ENCODE measurements at places on chromosomes 13 and 19.

GRCh38 chr13:102678339-102679107 is 16.3 kb downstream of the METTL21C start:
- no peak for DNase-seq

DNA sequence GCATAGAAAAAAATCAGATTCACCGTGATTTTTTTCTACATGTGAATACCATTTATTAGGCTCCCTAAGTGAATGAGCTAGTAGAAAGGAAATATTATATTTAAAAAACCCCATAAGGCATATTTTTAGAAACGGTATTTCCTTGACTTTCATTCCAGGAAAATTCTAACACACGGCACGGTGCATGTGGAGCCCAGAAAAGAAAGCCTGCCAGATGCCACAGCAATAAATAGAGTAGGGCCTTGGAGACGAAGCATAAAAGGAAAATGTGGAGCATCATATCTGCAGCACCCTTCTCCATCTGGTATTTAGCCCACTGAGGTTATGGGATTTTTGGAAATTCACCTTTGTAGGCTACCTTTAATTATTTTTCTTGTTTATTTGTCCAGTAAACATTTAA is 314.4 kb downstream of the ENOX1 start:
- no peak for DNase-seq

DNA sequence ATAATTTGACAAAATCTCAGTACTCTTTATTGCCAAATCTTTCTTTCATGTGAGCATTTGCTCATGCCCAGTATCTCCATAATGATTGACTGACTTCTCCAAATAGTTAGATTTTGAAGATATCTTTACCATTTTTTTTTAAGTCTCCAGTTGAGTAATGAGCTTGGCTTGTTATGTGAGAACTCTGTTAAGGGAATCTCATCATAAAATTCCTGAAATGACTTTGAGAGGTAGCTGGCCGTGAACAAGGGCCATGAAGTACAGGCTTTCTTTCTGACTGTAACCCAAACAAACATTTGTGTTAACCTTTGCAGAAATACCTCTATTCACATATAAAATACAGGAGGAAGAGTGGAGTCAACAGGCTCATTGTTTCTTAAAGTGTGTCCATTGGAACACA is 449.7 kb downstream of the IRS2 start:
- DNase-seq: no peak

GRCh38 chr19:492091-492531 is 4.2 kb upstream of the MADCAM1 start:
- no peak for DNase-seq

GRCh38 chr19:16295057-16295456 is 29.6 kb upstream of the KLF2 start:
- no peak for DNase-seq

DNA sequence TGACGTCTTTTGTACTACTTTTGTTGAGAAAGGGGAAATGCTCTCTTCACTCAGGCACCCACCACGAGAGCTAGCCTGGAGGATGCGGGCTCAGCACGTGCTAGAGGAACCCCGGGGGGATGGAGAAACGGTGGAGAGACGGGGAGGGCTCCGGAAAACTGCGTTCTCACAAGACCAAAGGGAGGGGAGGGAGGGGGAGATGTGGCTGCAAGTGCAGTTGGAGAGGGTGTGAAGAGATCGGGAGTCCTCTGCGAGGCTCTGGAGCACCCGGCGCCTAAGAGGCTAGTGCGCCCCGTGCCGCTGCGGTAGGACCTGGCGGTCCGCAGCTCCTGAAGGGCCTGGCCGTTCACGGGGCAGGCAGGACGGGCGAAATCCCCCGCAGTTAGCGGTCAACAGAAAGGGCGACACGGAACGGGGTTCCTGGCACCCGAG is 43.4 kb upstream of the XPO4 start:
- DNase-seq: no peak

DNA sequence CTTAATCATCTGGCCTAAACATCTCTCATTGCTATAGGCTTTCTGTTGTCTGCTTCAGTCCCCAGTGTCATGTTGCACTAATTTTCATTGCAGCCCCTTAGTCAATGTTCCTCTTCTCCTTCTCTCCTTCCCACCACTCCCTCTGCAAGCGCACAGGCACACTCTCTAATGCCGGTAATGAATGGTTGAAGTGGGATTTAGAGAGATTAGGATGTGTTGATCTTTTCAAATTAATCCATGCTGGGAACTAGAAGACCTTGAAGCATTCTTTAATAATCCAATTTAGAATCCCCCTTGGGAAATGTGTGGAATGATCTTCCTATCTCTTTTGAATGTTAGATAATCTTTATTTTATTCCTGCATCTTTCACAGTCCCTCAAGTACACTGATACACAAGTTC is 33.2 kb upstream of the NDFIP2 start:
- no peak for DNase-seq

GRCh38 chr13:46578590-46578975 is 25.6 kb downstream of the LRCH1 start:
- DNase-seq: no peak

DNA sequence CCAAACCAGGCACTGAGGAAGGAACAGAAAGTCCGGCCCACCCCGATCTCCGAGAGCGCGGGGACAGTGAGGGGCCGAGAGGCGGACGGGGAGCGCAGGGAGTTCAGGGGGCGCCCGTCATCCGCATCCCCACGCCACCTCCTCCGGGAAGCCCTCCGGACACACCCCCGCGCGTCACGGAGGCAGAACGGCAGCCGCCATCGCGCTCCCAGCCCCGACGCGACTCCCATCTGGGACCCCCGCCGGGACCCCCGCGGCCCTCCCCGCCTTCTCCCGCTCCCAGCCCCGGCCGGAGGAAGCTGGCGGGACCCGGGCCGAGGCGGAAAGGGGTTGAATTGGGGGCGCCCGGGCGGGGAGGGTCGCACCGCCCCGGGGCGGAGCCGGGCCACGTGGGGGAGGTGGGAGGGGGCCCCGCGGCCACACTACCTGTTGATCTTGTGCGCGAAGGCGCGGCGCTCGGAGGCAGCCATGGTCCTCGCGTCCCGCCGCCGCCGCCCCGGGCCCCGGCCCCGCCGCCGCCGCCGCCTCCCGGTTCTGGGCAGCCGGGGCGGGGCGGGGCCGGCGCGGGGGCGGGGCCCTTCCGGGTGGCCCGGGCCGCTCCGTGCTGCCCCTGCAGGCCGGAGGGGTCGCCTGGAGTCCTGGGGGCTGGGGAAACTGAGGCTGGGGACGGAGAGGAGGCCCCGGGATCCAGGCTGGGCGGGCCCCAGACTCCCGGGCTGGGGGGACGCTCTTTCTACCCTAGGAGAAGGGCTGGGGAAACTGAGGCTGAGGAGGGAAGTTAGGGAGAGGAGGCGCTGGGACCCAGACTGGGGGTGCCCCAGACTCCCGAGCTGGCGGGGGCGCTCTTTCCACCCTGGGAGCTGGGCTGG is at the start of gene DOCK6:
Gene DOCK6, minus strand, starts transcription at position 554 of the 869 bp plus-strand sequence. Its CDS starts 84 bp downstream, at position 470.
- no peak for DNase-seq

DNA sequence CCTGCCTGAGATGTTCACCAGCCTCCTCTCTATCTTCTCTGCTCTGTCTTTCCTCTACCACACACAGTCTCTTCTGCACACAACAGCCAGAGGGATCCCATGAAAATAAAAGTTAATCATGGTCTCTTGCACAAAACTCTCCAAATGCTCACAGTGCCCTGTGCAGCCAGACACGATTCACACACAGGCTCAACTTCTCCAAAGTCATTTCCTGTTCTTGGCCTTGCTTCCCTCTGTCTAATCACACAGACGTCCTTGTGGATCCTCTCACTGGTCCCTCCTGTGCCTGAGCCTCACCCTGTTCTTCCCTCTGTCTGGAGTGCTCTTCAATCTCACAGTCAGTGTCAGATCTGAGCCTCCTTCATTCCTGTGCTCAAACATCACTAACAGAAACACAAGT is 7.8 kb downstream of the SIGLEC12 start:
- DNase-seq: no peak

DNA sequence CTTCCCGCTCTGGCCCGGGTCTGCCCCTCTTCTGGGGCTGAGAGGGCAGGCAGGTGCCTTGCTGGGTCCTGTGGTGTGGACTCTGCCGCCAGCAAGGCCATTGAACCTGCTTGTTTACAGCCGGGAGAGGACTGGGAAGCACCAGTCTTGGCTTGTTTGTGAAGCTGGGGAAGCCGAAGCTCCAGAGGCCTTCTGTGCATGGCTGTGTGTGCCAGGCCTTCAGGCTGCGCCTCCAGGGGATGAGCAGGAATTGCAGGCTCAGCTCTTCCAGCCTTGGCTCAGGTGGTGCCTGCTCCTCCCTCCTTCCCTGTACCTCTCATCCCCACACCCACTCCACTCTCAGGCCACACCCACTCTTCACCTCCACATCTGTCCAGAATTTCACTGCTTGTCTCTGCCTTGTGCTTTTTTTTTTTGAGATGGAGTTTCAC is 17.5 kb downstream of the NDUFB7 start:
- no peak for DNase-seq

- no peak for DNase-seq
These were observed 41.9 kb downstream of the ADPRHL1 start for GRCh38 chr13:113411216-113412023.

GRCh38 chr13:99432609-99433542 is 68.4 kb upstream of the TM9SF2 start:
- DNase-seq: peak; percentile 71

- no peak for DNase-seq
These were observed 641.0 kb downstream of the FGF9 start for GRCh38 chr13:22311734-22312404.

DNA sequence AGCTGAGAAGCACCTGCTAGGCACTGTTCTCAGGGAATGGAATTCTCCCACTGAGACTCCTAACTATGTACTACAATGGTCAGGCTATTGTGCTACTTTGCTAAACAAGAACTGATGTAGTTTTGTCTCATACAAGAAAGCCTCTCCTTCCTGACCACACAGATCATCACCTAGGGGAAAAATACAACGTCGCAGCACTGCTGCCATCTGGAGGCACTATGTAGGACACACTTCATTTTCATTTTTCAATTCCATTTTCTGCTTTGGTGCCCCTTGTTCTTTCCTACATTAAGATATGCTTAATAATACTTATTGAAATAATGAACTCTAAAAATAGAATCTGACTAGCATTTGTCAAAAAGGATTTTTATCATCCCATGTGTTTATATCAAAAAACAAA is 21.1 kb downstream of the PROSER1 start:
- DNase-seq: no peak

- no peak for DNase-seq
These were observed 429.0 kb upstream of the MIR17HG start for GRCh38 chr13:90918536-90918935.

DNA sequence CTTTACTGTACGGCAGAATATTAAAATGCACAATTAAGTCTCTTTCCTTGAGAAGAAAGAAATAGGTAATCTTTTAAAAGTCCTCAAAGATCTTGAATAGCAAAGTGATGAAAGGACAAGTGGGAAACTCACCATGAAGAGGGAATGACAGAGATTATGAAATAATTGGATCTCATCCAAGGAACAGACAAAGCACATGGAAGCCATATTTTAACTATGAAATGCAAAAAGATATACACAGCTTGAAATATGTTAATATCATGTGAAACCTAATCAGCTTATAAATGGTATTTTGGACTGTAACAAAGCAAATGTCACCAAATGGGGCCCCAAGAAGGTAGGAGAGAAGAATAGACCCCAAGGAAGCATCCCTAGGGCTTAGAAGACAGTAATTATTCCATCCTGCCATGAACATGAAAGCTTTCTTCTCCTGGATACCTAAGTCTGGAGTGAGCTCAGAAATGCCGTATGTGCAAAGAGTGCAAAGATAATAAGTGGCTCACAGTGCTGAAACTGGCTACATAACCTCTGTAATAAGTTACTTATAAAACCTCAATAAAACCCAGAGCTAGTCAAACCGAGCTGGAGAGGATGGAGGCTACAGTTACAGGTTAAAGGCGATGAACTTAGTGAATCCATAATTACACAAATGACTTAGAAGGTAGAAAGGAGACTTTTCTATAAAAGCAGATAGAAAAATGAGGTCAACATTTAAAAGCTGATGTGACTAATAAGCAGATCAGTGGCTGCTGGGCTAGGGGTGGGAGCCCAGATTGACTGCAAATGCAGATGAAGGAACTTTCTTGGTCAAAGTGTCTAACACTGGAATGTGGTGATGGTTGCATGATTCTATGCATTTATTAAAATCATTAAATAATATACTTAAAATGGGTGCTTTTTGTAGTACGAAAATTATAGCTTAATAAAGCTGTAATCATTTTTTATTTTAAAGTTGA is 34.4 kb downstream of the DCLK1 start:
- no peak for DNase-seq

DNA sequence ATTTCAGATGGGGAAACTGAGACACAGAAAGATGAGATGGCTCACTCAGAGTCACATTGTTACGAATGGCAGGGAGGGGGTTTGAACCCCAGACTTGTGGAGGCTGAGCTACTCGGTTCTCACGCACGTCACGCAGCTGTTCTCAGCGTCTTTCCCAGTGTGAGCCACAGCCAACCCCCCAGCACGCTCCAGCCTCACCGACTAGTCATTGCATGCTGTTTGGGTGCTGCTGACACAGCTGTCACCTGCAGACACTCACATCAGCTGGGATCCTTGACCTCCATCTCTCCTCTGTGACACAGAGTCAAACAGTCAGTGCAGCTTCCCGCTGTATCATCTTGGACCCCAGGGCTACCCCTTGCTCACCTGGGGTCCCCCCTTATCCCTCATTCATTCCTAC is 2.4 kb upstream of the NCAN start:
- no peak for DNase-seq

- DNase-seq: no peak
These were observed 58.2 kb downstream of the UBL3 start for GRCh38 chr13:29791997-29792780.

DNA sequence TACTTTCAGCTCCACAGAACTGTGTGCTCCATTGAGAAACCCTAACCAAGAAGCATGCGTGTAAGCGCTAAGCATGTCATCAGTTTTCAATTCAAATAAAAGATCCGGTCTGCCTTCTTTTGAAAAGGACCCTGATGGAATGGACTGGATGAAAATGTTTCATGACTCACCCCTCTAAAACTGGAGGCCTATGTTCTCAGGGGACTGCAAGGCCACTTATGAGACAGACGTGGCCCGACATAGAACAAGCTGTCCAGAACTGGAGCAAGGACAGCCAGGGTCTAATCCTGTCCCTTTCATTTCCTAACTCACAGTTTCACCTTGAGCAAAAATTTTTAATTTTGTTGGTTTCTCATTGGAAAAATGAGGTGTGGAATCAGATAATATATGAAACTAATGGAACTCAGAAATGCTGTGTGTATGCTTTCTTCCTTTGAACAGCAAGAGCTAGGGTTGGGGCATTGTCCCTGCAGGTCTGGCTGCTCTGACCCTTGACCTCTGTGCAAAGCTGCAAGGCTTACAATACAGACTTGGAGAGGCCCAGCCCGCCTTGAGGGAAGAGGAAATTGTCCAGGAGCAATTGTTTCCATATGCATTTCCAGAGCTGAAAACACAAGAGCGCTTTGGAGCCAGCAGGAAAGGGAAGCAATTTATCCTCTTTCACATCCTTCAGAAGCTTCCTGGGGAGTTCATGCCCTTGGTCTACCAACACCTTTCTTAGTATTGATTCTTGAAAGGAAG is 553.4 kb upstream of the KLF12 start:
- no peak for DNase-seq

- no peak for DNase-seq
These were observed 75.2 kb upstream of the MCF2L start for GRCh38 chr13:112893570-112894422.

Data from stimulated activated CD8-positive, alpha-beta memory T cell treated with anti-CD3 and anti-CD28 coated beads, Interleukin-12 subunit alpha, Interleukin-12 subunit beta, amount 100 ng/mL, for 4 hours (primary cell).